ENCODE measurements at places on chromosomes 4 and X.

GRCh38 chr4:94240384-94240783 is 32.7 kb downstream of the SMARCAD1 start:
- DNase-seq: no peak

DNA sequence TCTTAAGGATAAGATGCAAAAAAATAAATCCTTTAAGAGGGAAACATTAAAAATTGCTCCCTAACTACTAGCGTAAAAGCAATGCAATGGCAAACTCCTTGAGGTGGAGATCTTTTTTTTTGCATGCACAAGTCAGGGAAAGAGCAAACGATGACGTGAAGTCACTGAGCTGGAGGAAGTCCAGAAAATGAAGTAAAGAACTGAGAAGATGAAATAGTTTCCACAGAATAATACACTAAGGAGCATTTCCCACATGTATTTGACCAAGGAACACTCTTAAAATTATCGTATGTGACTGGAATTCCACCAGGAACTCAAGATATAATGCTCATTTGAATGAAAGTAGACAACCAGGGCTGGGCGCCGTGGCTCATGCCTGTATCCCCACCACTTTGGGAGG is 21.0 kb upstream of the DOCK11 start:
- no peak for DNase-seq

- no peak for DNase-seq
Measured at GRCh38 chrX:9728261-9728660, 37.4 kb downstream of the GPR143 start.

DNA sequence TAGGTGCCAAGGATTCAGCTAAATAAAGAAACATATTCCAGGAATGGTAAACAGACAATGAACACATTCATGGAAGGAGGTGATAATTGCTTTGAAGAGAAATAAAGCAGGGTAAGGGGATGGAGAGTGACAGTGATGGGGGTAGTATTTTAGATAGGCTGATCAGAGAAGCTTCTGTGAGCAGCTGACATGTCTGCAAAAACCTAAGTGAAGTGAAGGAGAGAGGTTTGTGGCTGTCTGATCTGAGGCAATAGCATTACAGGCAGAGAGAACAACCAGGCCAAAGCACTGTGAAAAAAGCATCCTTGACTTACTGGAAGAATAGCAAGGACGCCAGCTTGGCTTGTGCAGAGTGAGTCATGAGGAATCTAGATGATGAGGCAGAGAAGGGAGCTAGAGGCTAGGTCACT is 271.9 kb upstream of the GATB start:
- DNase-seq: no peak

- no peak for DNase-seq
Measured at GRCh38 chrX:38896724-38897298, 95.6 kb downstream of the MID1IP1 start.

DNA sequence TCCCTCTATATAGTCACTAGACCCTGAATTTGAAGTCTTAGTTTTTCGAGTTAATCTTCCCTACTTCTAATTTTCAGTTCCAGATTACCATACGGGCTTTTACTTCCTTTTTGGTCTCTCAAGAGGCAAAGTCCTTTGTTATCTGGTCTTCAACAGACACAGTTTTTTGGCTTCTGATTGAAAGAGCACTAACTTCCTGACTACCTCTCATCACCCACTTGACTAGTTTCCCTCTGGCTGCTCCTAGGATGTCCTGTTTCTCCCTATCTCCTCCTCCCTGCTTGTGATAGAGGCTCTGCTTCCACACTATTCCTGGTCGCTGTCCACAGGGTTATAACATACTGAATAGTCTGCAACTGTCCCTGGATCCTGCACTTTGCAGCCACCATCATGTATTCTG is 16.7 kb upstream of the WDR44 start:
- no peak for DNase-seq

- DNase-seq: peak; percentile 40
Measured at GRCh38 chr4:83212041-83212851, 72.4 kb downstream of the COQ2 start.

DNA sequence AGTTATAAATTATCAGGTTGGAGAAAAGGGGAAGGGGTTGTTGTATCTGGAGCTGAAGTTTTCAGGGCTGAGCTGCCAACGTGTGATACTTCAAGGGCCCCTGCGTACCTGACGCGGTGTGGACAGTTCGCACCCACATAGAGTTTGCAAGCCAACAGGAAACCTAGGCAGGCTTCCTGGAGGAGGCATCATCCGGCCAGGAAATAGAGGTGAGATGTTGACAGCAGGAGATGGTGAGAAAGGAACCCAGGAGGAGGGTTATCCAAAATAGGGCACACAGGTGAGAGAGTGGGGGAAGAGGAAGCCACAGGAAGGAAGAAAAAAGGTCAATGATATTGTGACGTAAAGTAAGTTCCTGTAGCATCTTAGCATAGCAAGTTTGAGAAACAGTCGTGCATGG is 127.2 kb downstream of the DHRSX start:
- no peak for DNase-seq

GRCh38 chr4:140220058-140220457 is 66.1 kb upstream of the MAML3 start:
- no peak for DNase-seq

DNA sequence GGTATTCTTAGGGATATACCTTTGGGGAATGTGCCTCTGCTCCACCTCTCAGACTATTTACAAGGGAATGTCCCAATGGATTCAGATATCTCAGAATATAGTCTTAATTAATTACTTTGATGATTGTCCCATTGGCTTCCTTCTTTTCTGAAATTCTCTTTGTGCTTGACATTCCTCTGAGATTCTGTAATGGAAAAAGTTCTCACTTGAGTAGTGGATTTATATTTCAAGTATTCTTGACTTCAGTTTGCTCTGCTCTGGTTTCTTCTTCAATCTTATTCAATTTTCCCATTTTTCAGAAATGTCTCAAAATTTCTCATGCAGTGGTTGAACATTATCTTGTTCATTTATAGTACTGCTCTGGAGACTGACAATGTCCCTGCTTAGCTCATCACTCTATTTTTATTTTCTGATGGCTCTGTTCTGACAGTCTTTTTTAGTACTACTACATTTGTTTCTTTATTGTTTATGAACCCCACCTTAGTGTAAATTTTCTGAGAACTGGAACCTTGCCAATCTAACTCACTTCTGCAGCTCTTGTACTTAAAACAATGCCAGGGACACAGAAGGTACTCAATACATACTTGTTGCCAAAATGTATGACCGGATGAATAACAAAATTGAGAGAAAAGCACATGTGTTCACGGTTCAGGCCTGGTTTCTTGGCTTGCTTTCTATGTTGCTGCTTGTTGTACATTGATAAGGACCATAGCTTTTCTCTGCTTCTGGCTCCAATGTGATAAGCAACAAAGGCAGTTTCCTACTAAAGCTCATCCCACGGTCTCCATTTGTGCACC is 471.7 kb downstream of the GASK1B start:
- DNase-seq: no peak

DNA sequence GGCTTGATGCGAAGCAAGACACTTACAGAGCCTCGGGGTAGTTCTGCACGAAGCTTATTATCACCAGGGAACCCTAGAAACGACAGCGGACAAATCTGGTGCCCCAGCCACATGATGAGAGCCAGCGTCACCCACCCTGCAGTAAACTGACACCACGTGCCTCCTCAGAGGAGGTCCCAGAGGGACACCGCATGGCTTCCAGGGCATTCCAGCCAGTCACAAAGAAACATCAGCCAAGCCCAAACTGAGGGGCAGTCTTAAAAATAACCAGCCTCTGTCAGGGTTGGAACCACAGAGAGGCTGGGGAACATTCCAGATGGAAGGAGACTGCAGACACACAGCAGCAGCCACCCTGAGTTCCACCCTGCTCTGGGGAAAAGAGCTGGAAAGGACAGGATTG is 36.6 kb upstream of the HGFAC start:
- no peak for DNase-seq
